ENCODE measurements at places on chromosomes 16 and 17. TPM values are rescaled to one million over a fixed set of nuclear protein-coding genes. Genes with fewer than 3 reads are reported as not detected.

The RRAD gene
- total RNA-seq = 2.3 TPM

The RCVRN gene
- total RNA-seq = not detected

The TMEM220 gene
- total RNA-seq = 6.8 TPM

The SDR42E2 gene
- total RNA-seq = not detected

The ABCC12 gene
- under 0.01 TPM for total RNA-seq

The CES1 gene
- total RNA-seq = 3.7 TPM

The KRTAP16-1 gene
- total RNA-seq = not detected

The PPY gene
- not detected for total RNA-seq

The CA7 gene
- total RNA-seq = not detected

The CCDC40 gene
- total RNA-seq = 2.7 TPM

The KLHL36 gene
- total RNA-seq = 48.5 TPM

The TK1 gene
- 79.2 TPM for total RNA-seq

The KRT16 gene
- total RNA-seq = 2.7 TPM

The TBC1D24 gene
- 14.3 TPM for total RNA-seq
